ENCODE measurements at places on chromosomes 16 and 17.
A peak's percentile ranks its signal among the peaks of the same experiment; 100 is the strongest.

DNA sequence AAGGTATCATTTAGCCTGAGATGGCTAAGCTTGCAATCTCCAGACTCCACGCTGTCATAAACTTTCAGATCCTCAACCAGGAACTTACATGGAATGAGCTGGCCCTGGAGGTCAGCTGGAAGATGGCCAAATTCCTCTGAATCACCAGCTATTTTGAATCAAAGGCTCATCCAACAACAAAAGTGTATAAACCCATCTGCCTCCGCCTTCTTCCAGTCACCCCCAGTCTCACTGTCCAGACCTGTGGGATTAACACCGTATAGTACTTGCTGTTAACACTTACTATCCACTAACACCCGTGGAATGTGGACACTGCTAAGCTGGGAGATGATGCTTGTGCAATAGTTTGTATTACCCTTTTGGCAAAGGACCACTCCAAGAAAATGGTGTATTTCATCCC lies 1.9 kb upstream of the LCMT1 start:
- DNase-seq, result no peak

GRCh38 chr17:82734987-82735866 lies at the start of gene FN3K:
TSS of gene FN3K (plus strand) at chr17:82735615. CDS start at chr17:82735637, 22 bp downstream.
- DNase-seq, result peak; percentile 56

DNA sequence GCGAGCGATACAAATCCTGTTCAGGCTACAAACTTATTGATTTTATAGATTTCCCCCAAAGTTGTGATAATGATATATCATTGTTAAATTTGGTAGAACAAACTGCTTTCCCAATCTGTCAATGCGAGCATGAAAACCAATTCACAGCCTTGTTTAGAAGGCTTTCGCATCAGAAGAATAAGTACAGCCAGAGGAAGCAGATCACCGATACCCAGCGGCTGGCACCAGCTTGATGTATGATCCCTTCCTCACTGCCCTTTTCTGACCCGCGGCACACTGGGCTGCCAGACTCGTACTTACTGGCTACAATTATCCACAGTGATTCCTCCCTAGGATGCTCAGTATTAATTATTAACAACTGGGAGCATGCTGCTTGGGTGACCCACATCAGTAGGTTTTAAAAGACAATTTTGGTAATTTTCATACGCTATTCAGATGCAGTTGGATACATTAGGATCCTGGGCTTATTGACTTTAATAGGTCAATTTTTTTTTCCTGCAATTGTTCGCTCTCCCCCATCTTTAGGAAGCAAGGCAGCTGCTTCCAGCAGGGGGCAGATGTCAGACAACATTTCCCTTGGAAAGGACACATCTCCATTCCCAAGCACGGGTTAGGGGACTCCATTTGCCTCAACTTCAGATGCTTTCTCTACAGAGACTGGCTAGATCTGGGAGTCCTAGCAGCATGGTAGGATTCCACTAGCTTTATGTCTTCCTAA lies 582.7 kb upstream of the PSMD7 start:
- DNase-seq, result no peak

DNA sequence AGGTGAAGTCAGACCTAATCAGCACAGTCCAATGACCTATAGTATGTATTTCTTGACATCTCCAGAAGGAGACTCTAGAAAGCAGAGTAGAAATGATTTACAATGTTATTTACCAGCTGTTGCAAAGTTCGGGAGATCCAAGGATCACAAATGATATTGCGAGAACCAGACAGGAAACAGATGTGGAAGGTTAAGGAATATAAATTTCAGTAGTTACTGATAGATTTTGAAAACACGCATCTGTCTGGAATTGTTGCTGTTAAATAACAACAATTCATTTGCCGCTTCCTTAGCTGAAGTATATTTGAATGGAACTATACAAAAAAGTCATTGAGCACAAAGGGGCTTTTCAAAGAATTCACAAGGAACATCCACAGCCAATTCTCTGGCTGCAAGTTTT lies 72.0 kb downstream of the STXBP4 start:
- DNase-seq, result no peak

- no peak for DNase-seq
These were observed 9.2 kb upstream of the MYO18A start for GRCh38 chr17:29189355-29189754.

GRCh38 chr17:45347444-45347843 lies 30.6 kb upstream of the MAP3K14 start:
- DNase-seq, result no peak

Measured in posterior cingulate gyrus (tissue), 11 donors.